ENCODE measurements at places on chromosomes 4 and X. TPM values are rescaled to one million over a fixed set of nuclear protein-coding genes. Genes with fewer than 3 reads are reported as not detected.

DNA sequence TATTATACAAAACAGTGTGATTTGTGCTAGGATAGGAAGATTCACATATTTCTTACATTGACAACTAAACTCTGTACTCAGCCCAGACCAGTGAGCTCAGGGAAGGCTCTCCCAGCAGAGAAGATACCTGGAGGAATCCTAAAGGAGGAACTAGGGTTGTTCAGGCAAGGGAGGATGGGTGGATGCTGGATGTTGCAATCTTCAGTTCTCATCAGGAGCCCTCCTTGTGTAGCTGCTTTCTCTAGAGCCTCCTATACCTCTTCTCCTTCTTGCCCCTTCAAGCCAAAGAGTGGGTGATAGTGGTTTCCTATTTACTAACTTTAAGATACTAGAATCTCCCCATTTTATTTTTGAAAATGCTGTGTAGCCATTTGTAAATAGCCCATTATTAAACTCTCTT, 117.3 kb downstream of the NKX6-1 start:
- DNase-seq: no peak

GRCh38 chr4:101348995-101349800, 1.9 kb upstream of the PPP3CA start:
- peak; percentile 29 for DNase-seq

DNA sequence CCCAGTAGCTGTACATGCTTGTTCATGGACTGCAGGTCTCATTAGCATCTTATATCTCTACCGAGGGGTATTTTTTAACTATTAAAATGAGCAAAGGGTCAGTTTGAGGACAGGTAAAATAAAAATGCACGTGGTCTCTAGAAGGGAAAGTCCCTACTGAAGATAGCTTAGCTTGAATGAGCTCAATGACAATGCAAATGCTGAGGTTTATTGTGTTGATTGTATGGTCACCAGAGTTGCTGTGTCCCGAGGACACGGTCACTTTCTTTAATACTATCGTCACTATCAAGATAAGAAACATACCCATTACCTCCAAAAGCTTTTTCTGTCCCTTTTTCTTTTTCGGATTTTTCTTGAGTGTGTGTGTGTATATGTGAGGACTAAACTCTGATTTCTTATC, 250.5 kb upstream of the PRKX start:
- no peak for DNase-seq

GRCh38 chrX:39677978-39678791, 419.6 kb downstream of the BCOR start:
- DNase-seq: no peak

ZBTB33 gene
- 70.5 TPM for total RNA-seq

C4orf36 gene
- total RNA-seq: 0.75 TPM

MUC7 gene
- 0.06 TPM for total RNA-seq

AADAT gene
- total RNA-seq: 10.9 TPM

DNA sequence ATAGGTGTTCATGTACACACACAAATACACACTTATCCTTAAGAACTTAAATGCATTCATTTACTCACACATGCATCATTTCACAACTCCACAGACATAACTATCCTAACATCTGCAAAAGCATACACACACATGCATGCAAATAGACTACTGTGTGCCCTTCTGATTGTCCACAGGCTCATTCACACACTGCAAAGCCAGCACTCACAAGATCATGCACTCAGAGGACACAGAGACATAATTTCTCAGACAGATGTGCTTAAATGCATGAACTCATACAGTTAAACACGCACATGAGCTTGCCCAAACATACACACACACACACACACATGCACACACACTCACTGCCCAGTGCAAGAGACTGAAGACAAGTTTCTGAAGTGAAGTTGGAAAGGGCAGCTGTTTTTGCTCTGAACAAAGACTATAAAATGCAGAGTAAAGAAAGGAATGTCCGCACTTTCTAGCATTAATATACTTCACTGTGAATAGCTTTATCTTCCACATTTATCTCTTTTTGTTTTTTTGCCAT, 1018.0 kb upstream of the HS3ST1 start:
- no peak for DNase-seq
